T-helper 2 cell treated with Interferon-gamma antibody and Interleukin-4, amounts not matched to agents 5 μg/mL and 100 μg/mL, for 36 hours (primary cell): ENCODE measurements at places on chromosomes 7 and 10.

- no peak for DNase-seq
Observed at GRCh38 chr7:87369216-87369615, 23.8 kb downstream of the CROT start.

GRCh38 chr10:13422800-13423199 lies 74.7 kb upstream of the SEPHS1 start:
- no peak for DNase-seq

DNA sequence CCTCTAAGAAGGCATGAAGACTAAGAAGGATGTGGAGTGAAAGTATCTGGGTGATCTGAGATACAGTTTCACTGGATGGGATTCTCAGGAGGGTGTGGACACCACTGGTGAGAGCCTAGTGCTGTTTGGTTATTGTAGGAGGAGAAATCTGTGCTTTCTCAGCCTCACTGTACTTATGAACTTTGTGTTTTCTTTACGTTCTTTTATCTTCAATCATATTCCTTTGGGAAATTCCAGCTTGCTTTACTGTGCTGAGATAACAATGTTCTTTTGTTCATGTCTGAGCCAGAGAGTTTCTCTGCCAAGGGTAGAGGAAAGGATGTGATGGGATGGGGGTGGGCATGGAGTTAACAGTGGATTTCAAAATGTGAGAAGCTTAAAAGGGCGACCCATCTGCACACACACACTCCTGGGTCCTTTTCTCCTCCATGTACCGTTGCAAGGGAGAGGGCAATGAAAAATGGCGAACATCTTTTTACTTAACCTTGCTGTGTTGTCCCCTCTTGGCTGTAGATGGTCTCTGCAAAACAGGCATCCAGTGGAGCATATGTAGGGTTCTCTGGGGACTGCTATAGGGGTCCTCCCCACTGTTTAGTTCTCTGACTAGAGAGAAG lies 25.0 kb upstream of the TAX1BP1 start:
- no peak for DNase-seq

GRCh38 chr10:92857904-92858514 lies 9.7 kb downstream of the EXOC6 start:
- DNase-seq, result no peak

- no peak for DNase-seq
Observed at GRCh38 chr10:78997635-78998618, 70.8 kb upstream of the ZMIZ1 start.
